ENCODE measurements at places on chromosomes 16 and 17.
A peak's percentile ranks its signal among the peaks of the same experiment; 100 is the strongest.

DNA sequence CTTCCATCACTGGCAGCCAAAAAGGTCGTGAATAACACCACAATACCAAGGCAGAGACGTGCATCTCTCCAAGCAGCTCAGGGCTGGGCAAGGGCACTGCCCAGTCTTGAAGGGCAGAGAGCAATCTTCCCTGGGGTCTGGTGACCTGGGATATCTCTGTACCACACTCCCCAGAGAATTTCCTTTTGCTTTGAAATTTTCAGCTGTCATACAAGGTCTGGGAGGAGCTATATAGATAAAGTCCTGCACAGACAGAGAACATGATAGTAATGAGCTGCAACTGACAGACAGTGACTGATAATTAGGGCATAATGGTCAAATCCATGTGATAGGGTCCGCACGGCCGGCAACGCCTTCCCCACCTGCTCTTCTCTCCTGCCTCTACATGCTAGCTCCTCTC is 68.2 kb downstream of the DYNLRB2 start:
- no peak for DNase-seq

DNA sequence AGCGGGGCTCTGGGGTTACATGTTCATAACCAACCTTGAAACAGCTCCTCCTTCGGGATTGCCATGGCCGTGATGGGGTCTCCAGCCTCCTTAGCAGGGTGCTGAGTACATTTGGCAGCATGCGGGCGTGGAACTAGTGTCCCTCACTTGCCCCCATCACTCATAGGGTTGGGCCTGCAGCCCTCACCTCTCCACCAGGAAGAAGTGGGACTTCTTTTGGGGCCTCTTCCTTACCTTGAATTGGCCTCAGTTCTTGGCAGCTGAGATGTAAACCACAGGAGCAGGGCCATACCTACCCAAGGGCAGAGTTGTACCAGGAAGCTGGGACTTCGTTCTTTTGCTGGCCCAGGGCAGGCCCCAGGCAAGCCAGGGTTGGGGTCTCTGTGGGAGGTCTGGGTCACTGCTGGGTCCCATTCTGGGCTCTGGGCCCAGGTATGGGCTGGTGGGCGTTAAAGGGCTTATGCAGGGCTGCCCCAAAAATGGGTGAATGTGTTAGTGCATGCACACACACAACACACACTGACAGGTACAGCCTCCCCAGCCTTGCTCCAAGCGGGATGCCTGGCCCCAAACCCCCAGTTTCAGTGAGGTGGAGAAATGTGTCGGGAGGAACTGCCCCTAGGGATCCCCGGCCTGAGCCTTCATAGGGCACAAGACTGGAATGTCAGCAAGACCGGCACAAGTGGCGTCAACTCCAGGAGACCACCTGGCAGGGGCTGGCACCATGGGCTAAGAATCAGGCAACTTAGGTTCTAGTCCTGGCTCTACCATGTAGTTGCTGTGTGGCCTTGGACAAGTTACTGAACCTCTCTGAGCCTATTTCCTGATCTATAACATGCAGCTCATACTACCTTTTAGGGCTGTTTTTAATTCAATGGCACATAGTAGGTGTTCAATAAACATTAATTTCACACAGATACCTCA is 3.9 kb upstream of the KRT15 start:
- no peak for DNase-seq

DNA sequence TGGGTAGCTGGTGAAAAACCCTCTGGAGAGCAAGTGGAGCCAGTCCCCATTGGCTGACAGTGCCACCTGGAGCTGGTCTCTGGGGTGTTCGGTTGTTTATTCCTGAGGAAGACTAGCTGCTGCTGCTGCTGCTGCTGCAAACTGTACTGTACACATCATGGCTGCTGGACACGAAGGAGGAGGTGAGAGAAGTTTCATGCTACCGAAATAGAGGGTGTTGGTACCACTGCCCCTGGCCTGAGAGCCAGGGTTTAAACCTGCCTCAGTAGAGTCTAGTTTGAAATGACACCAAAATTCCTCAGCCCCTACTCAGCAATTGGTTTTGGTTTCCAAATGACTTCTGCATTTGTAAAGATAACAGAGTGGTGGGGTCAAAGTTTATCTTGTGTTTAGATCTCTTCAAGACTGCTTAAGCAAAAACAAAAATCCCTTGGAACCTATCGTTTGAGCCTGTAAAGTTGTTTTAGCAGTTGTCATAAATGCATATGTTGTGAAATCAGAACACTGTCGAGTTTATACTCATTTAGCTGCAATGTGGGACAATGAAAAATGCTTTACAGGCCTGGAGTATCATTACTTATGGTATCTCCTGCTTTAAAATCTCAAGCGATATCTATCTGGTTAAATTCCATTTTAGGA is 40.8 kb downstream of the CYB5B start:
- DNase-seq: no peak

- no peak for DNase-seq
Observed at GRCh38 chr17:77454242-77455095, 313.7 kb downstream of the SEC14L1 start.

DNA sequence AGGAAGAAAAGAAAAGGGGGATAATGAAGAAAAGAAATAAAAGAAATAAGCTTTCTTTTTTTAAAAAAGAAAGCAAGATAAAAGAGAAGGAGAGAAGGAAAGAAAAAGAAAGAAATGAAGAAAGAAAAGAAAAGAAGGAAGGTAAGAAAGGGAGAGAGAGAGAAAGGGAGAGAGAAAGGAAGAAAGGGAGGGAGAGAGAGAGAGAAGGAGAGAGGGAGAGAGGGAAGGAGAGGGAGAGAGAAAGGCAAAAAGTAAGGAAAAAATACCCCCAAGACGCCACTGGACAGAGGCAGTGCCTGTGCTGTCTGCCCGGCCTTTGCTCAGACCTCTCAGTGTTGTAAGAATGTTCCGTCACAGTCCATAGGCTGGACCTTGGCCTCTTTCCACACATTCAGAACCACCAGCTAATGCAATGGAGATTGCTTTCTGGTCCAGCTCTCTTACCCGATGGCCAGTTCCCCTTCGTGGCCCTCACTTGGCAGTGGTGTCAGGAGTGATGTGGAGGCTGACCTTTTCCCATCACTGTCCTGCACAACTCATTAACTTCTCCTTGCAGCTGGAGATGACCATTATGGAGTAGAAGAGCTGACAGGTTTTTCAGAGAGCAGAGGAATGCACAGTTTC is 14.3 kb upstream of the HNF1B start:
- DNase-seq: peak; percentile 52

- no peak for DNase-seq
Observed at GRCh38 chr16:81632392-81633146, 146.5 kb upstream of the PLCG2 start.

DNA sequence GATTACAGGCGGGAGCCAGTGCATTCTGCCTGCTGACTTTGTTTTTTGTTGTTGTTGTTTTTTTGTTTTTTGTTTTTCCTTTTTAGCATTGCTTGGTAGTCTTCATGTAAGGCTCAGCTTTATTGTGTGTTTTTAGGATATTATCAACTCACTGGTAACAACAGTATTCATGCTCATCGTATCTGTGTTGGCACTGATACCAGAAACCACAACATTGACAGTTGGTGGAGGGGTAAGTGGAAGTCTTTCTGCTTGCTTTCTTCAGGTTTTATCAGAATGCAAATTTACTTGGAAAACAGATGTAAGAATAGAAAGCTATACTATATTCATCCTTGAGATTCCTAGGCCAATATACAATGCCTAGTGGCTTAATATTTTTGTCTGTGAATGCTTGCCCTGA is 3.3 kb upstream of the CMTM1 start:
- DNase-seq: no peak

GRCh38 chr16:78998879-78999278 is 601.7 kb downstream of the MAF start:
- no peak for DNase-seq

GRCh38 chr17:10117581-10118001 is 80.8 kb downstream of the GAS7 start:
- no peak for DNase-seq

DNA sequence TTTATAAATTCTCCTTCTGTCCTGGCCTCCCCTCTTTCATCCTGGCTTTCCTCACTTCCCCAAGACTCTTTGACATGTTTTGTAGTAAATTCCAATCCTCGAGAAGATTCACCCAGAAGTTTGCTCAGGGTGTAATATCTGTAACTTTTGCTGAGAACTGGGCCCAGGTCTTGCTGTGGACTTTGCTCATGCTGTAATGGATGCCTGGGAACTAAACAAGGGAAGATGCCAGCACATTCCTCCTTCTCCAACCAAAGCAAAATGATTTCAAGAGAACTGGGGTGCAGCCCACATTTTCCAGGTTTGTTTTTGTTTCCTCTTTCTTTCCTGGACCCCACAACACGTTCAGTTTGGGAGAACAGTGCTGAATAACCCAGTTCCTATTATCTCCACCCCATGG is 6.6 kb upstream of the SALL1 start:
- no peak for DNase-seq

- DNase-seq: no peak
Observed at GRCh38 chr16:66474750-66475199, 47.7 kb downstream of the BEAN1 start.

- DNase-seq: peak; percentile 49
Observed at GRCh38 chr16:12097523-12098428, 121.2 kb downstream of the SNX29 start.

DNA sequence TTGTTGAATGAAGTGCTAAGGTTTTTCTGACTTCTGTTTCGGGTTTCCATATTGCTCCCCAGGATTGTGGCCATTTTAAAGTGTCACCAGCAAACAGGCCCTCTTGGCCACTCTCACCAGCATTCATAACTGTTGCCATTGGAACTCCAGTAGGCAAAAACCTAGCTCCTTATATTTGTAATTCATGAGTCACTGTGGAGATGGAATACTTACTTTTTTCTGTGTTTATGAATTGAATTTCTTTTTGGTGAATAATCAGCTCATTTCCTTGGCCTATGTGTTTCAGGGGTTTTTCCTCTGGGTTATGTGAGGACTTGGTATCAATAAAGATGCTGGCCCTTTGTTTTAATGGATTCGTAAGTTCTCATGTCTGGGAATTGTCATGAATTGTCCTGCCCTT is 255.1 kb downstream of the SNX29 start:
- no peak for DNase-seq

GRCh38 chr16:61926766-61927165 is 109.5 kb downstream of the CDH8 start:
- DNase-seq: no peak

- DNase-seq: no peak
Observed at GRCh38 chr17:45168991-45169752, 7.5 kb downstream of the HEXIM2 start.

- DNase-seq: no peak
Observed at GRCh38 chr16:5042574-5043171, 8.9 kb upstream of the NAGPA start.

GRCh38 chr17:15453246-15453645 is 14.2 kb downstream of the CDRT4 start:
- DNase-seq: no peak

DNA sequence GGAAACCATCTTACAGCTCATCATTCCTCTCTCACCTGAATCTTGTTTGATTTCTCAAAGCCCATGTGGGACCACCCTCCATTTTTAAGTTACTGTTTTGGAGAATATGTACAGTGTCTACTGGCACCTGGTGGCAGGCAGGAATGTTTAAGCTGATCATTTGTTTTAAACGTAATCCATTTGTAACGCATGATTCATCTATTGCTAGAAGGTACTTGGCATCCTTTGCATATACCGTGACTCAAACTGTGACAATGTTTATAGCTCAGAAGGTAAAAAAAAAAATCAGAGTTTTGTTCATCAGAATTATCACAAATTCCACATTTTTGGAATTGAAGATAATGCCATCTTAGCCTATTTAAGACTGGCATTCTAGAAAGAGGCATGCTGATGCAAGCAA is 1007.5 kb upstream of the EEF2KMT start:
- no peak for DNase-seq

DNA sequence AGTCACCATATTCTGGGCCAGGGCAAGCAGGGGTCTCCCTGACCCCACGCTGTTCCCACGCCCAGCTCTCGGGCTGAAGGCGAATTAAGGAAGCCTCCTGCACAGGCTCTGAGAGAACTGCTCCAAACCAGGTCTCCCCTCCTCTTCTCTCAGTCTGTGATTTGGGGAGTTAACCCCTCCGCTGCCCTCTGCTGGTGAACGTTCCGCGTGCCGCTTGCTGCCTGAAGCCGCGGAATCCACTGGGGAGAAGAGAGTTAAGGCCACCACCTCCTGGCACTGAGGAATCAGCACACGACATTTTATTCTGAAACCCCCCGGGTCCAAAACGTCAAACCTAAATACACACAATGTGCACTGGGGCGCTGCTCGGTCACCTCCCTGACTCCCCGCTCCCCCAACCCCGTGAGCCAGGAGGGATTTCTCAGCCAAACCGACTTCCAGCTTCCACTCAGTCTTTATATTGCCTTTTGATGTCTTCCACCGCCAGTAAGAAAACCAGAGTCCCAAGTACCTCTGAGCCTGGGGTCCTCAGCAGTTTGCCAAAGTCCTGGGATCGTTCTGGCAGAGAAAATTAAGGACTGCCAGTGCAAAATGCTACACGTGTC is 54.4 kb upstream of the RCVRN start:
- peak; percentile 48 for DNase-seq

All from renal pelvis (tissue), 12 donors.